Endothelial cell (in vitro differentiated cells): ENCODE measurements at places on chromosomes 1 and 21.
A peak's percentile ranks its signal among the peaks of the same experiment; 100 is the strongest.

DNA sequence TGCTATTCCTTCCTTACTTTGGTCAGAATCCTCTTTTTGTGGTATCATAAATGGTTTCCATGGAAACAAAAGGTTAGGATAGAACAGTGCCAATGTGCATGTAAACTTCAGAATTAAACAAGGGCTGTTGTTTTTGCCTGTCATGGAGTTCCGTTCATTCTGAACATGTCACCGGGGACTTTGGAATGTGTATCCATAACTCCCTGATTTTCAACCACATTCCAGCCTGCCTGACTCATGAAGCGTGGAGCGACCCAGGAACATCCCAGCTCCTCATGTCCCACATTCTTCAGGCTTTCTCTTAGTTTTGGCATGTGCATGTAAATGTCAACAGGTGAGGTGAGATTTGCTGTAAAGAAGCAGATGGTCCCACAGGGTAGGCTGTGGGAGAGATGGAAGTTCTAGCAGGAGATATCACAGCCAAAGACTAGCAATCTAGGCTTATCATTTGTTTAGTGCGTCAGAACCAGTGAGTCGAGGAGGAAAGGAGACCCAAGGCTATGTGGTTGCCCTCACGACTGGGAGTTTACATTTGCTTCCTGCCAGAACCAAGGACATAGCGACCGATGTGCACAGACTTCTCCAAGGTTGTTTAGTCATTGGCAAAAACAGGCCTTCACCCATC, 23.0 kb upstream of the DNAJC11 start:
- no peak for DNase-seq

GRCh38 chr1:2259668-2260402, 31.7 kb downstream of the SKI start:
- no peak for DNase-seq

DNA sequence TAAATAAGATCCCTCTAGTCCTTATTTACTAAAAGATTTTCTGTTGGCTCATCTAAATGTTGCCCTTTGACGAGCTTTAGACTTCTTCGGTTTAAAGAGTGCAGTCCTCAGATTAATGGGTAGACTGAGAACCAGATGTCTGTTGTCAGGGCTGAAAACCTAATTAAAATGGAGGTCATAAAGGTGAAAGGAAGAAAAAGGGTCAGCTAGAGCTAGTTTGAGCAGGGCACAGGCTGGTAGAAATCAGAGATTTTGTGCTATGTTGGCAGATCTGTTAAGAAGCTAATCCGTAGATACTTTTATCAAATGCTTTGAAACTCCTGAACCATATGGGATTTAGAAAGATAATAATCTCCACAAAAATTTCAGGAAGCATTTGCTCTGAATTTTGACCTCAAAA, 959.0 kb downstream of the PLA2G4A start:
- DNase-seq = no peak

- DNase-seq = no peak
Observed at GRCh38 chr1:224170343-224170742, 12.7 kb upstream of the DEGS1 start.

- DNase-seq = no peak
Observed at GRCh38 chr1:101165532-101165931, 71.3 kb upstream of the S1PR1 start.

GRCh38 chr1:2983706-2984398, 37.4 kb upstream of the ACTRT2 start:
- DNase-seq = no peak

DNA sequence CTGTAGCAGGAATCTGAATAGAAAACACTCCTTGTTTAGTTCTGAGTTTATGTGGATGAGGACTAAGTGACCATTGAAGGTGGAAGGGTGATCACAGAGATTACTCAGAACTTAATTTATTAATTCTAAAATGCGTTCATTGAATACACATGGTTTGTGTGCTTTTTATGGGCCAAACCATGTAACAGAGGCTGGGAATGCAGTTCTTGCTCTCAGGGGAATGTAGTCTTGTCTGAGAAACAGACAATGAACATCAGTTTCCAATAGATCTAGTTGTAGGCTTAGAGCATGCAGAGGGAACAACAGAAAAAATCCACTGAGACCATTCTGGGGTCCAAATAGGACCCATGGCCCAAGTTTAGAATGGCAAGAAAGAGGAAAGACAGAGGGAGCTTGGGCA, 46.1 kb downstream of the ITSN1 start:
- no peak for DNase-seq

- DNase-seq = no peak
Observed at GRCh38 chr1:118494998-118495397, 310.0 kb upstream of the SPAG17 start.

- DNase-seq = no peak
Observed at GRCh38 chr1:2001773-2002411, 1.7 kb downstream of the CFAP74 start.

- DNase-seq = no peak
Observed at GRCh38 chr1:162215902-162216301, 146.4 kb downstream of the NOS1AP start.

- no peak for DNase-seq
Observed at GRCh38 chr1:50251702-50252101, 143.0 kb downstream of the ELAVL4 start.

DNA sequence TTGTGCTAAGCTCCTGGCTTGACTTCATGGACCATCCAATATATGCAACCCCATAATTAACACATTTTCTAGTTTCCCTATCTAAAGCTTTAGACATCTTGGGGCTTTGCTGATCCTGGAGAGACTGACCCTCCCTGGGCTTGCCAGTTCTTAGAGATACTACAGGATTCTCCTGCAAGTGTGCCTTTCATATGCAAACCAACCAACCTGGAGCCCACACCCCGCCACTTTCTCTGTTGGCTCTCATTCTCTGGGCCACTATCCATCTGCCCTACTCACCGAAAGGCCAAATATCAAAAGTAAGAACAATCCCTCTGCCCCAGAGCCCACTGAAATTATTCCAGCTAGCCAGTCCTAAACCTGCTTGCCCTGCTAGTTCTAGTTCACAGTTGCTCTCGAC, 2.2 kb upstream of the GBP6 start:
- no peak for DNase-seq

- no peak for DNase-seq
Observed at GRCh38 chr1:184860535-184860934, 105.9 kb upstream of the EDEM3 start.

DNA sequence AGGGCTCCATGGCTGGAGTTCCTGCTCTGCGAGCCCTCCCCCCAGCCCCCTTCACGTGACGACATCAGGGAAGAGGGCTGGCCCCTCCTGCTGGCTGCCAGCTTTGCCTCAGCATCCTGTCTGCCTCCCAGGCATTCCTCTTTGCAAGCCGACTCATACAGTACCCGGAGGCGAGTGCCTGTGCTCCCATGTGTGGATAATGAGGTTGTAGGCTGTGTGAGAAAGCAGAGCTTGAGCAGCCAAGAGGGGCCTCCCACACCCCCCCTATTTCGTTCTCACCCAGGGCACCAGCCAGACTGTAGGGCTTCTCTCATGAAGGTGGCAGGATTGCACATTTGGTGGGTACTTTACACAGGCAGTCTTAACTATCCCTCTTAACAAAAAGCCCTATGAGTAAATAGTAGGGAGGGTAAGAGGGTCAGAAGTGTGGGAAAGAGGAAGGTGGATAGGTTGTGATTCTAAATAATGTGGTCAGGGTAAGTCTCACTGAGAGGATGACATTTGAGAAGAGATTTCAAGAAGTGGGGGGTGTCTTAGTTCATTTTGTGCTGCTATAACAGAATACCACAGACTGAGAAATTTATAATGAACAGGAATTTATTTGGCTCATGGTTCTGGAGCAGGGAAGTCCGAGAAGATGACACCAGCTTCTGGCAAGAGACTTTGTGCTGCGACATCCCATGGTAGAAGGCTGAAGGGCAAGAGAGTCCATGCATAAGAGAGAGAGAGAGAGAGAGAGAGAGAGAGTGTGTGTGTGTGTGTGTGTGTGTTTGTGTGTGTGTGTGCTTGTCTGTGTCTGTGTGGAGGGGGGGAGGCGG, 113.5 kb downstream of the OMA1 start:
- DNase-seq = peak; percentile 51

DNA sequence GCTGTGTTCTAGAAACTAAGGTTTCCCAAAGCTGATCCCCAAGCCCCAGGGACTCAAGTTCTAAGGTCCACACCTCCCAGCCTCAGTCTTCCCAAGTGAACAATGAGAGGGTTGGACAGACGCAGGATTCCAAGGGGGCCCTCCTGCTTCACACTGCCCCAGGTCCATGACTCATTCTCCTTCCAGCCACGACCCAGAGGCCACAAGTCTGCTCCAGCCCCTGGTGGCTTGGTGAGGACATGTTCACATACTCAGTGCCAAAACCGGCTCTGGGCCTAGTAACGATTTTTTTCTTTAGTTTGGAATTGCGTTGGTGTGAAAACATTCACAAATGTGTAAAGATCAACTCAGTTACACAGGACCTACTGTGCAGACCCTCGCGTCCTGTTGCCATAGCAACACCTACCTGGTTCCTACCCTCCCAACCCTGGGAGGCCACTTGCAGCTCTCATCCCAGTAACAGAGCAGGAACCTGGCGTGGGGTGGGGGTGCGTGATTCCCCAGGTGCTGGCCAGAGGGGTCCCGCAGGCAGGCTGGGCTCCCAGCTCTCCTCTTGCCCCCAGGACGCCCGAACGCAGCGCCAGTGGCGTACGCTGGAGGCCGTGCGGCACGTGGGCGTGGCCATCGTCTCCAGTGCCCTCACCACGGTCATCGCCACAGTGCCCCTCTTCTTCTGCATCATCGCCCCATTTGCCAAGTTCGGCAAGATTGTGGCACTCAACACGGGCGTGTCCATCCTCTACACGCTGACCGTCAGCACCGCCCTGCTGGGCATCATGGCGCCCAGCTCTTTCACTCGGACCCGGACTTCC, 57.0 kb downstream of the DISP3 start:
- no peak for DNase-seq

DNA sequence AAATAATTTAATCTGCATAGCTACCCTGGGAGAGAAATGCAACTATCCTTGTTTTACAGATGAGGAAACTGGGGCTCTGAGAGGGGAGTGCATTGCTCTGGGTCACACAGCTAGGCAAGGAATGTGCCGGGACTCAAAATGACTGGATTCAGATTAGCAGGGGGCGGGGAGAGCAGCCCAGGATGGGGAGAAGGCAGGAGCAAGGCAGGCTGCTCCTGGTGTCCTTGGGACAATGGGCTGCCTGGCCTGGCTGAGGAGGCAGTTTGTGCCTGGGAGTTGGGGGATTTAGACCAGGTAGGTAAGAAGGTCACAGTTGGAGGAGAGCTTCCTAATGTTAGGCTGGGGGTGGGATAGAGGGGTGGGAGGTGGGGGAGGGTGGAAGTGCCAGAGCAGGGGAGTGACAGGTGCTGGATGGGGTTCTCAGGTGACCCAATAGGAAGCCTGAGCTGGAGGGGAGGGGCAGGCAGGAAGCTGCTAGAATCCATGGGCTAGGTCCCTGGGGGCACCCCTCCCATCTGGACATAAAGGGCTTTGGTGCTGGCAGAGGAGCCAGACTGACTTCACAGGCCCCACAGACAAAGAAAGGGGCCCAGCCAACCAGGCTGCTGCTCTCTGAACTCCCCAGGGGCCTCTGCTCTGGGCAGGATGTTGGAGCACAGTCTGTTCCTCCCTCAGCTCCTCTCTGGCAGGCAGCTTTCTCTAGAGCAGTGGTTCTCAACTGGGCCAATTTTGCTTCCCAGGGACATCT, 29.0 kb downstream of the TRIM62 start:
- no peak for DNase-seq
